Activated CD4-positive, alpha-beta T cell treated with anti-CD3 and anti-CD28 coated beads for 48 hours (primary cell): ENCODE measurements at places on chromosomes 5 and 9.
A peak's percentile ranks its signal among the peaks of the same experiment; 100 is the strongest.

GRCh38 chr9:109977521-109977920 lies 197.5 kb downstream of the PALM2AKAP2 start:
- peak; percentile 55 for DNase-seq

DNA sequence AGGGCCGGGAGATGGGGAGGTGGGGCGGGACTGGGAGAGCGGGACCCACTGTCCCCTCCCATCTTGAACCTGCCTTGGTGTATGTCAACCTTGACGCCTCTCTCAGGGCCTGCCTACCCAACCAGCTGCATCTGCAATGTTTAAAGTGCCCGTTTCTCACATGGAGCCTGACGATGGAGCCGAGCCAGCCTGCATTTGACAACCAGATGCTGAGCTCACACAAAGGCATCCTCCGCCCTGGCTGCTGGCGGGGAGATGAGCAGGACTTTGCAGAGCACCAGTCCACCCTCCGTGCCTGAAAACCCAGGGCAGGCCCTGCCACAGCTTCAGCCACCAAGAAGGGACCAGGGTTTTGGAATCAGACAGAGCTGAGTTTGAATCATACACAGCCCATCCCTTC lies 141.1 kb upstream of the SMIM23 start:
- DNase-seq, result no peak

- DNase-seq, result no peak
These were observed 319.3 kb upstream of the RPS23 start for GRCh38 chr5:82597437-82597836.

GRCh38 chr5:112418659-112419163 lies 366 bp downstream of the EPB41L4A start:
- peak; percentile 2 for DNase-seq

GRCh38 chr5:151647320-151647861 lies 39.3 kb downstream of the SPARC start:
- DNase-seq, result peak; percentile 4

GRCh38 chr5:107147589-107147988 lies 523.1 kb downstream of the EFNA5 start:
- DNase-seq, result no peak

- DNase-seq, result no peak
These were observed 67.4 kb upstream of the DMRTA1 start for GRCh38 chr9:22379272-22379671.

DNA sequence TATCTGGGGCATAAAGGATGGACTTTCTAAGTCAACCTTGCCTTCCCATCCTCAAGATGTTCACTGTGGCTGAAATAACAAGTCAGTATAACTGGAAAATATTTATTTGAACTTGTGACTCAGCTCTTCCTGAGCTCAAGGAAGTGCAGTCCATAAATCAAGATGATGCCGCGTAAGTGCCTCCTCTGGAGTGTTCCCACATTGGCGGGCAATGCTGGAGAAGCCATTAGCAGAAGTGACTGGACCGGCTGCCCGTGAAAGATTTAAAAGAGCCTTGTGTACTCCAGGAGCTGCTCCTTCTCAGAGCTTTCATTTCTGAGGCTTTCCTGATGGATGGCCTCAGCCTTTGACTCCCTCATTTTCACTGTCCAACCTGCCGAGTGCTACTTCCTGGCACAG lies 17.4 kb downstream of the TMOD1 start:
- DNase-seq, result no peak

GRCh38 chr5:88583471-88583870 lies 299.5 kb downstream of the MEF2C start:
- DNase-seq, result no peak

DNA sequence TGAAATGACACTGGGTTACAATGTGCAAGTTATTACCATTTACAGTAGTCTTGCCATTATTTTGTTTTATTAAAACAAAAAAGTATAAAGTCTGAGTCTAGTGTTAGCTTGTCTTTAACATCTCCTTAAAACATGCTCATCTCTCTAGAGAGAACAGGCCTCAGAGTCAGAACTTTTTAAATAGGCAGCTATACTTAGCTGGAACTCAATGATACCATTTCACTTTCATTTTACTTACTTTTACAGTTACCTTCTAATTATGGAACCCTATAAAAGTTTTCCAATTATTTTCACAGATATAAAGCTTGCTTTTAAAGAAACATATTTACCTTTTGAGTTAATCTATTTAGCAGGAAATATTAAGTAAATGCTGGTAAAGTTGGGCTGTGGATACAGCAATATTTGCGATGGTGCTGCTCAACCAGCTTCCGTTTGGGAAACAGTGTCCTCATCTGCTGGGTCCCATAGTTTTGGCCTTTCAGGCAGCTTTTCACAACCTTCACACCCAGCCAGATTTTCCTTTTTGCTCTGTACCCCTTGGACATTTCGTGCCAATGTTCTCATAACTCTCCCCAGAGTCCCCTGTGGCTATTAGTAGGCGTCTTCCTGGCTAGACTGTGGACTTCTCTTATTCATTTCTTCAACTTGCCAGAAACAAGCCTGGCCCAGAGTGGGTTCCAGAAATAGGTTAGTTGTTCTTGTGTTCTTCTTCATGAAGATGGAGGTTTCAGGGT lies 36.3 kb upstream of the UBTD2 start:
- DNase-seq, result no peak
